ENCODE measurements at places on chromosomes 4 and X.

DNA sequence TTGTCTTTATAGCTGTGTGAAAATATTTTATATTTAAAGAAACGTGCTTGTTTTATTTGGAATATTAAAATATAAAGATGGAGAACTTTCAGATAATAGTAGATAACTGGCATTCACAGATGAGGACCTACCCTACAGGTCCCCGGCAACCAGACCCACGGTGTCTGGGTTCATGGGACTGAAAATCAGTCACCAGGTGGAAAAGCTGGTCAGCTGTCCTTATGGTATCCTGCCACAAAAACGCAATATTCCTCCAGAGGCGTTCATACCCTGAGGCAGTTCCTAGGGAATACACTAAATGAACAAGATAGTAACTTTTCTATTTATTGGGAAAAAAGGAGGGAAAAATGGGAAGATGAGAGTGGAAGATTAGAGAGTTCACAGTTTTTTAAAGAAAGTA lies 1.2 kb downstream of the TLR6 start:
- DNase-seq = no peak

DNA sequence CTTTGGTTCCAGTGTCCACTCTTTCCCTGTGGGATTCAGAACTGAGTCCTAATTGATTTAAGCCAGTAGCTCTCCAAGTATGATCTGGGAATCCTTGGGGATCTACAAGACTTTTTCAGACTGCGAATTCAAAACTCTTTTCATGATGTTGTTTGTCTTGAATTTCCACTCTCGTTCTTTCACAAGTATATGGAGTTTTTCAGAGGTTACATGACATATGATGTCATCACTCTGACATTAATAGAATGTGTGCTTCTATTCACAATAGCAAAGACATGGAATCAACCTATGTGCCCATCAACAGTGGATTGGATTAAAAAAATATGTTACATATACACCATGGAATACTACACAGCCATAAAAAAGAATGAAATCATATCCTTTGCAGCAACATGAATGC lies 23.2 kb upstream of the TSR2 start:
- DNase-seq = no peak

GRCh38 chr4:183074288-183074990 lies 24.6 kb upstream of the WWC2 start:
- no peak for DNase-seq

DNA sequence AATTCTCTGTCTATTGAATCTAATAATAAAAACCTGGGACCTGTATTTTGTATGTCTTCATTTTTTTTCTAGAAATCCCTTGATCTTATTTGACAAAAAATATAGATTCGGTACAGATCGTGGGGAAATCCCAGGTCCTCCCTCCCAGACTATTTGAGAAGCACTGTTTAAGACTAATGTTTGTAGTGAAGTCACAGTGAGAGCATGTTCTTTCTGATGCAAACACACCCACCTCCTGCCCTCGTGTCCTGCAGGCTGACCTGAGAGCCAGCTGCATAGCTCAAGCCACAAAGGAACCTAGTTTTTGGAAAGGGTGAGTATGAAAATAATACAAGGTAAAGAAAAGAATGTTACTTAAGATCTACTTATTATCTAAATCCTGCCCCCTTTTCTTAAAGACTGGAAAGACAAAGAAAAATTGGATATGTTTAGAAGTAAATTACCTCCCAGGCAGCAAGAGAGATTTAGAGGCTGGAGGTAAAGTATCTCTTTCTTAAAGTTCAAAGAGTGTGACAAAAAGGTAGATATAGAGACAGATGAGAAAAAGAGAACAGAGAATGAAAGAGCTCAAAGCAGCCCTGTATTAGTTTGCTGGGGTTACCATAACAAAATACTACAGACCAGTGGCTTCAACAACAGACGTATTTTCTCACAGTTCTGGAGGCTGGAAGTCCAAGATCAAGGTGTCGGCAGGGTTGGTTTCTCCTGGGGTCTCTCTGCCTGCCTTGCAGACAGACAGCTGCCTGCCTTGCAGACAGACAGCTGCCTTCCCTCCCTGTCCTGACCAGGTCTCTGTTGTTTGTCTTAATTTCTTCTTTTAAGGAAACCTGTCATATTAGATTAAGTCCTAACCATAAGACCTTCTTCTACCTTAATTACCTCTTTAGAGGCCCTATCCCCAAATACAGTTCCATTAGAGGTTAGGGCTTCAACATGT lies 20.4 kb upstream of the DCTD start:
- DNase-seq = no peak

- DNase-seq = no peak
These were observed 191.4 kb downstream of the PPP3CA start for GRCh38 chr4:101155945-101156344.

- DNase-seq = no peak
These were observed 181.2 kb downstream of the RAPGEF2 start for GRCh38 chr4:159284113-159284512.

- DNase-seq = no peak
These were observed at the start of gene NAT8L for GRCh38 chr4:2059046-2059725. TSS of gene NAT8L (plus strand) at chr4:2059327. CDS start at chr4:2059512, 185 bp downstream.

- no peak for DNase-seq
These were observed 332.1 kb downstream of the ARAP2 start for GRCh38 chr4:35912174-35912573.

DNA sequence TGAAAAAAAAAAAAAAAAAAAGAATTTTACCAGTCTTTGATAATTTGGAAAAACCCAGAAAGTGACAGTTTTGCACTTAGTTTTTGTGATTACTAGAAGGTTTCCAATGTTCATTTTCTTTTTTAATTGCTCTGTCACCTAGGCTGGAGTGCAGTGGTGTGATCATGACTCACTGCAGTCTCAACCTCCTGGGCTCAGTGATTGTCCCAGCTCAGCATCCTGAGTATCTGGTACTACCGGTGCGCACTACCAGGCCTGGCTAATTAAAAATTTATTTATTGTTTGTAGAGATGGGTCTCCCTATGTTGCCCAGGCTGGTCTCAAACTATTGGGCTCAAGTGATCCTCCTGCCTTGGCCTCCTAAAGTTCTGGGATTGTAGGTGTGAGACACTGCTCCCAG lies 3.3 kb downstream of the NUDT9 start:
- no peak for DNase-seq

DNA sequence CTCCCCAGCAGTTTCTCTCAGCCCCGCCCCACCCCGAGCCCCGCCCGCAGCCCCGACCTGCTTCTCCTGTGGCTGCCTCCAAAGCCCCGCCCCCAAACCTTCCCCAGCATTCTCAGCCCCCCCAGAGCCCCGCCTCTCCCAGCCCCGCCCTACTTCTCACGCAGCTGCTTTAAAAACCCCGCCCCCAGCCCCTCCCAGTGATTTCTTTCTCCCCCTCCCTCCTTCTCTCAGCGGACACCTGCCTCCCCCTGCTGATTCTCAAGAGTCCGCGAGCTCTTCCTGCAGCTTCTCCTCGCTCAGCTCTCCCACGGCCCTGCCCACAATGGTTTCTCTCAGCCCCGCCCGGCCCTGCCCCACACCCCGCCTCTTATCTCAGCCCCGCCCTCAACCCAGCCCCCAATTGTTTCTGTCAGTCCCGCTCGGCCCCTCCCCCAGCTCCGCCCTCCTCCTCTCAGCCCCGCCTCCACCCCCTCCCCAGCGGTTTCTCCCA lies 636 bp upstream of the EOLA1 start:
- no peak for DNase-seq

DNA sequence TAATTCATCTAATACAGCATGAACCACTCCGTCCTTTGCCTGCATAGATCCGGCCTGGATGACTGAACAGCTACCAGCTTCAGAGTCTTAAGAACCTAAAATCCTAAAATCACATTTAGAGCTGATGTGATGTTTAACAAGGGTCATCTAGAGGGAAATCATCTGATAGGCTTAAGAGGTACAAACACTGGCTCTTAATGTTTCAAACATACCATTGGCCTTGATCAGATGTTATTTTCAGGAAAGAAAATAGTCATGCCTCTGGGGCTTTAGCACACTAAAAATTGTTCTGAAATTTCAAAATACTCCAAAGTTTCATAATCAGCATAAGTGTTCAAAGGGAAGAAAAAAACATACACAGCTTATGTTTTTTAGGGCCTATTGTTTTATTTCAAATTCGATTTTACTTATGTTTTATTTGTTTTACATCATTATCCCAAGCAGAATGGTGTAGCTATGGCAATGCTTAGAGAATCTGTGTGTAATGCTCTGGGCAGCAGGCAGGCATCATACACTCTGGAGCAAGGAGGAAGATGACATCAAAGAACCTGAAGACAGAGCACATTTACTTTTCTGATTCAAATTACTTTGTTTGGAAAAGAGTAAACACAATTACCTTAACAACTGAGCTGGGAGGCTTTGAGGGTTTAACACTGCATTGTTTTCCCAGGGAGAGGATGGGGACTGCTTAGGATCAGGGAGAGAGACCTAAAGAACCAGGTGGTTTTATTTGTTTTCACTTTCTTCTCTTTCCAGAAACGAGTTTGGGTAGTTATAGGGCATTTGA lies 25.3 kb upstream of the LEF1 start:
- DNase-seq = no peak

DNA sequence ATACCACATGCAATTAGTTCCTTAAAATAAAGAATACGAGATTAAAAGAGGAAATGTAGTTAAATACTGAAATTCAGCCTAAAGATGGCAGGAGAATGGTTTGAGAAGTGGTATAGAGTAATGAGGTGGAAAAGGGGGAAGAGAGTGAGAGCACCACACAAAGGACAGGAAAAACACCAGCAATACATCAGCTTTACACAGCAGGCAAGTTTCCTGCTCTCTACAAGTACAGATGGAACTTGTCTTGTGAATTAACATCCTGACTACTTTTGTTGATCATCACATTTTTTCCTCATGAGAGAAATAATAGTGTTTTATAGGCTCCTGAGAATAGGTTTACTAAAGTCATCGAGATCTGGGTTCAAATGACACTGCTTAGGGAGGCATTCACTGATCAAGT lies 2.9 kb upstream of the UNC5C start:
- DNase-seq = no peak

- DNase-seq = no peak
These were observed 22.3 kb downstream of the GAK start for GRCh38 chr4:909821-910220.

- DNase-seq = no peak
These were observed 48.2 kb upstream of the PHOX2B start for GRCh38 chr4:41796545-41797210.

- DNase-seq = peak; percentile 66
These were observed 2.3 kb downstream of the DUSP9 start for GRCh38 chrX:153649178-153649914.

DNA sequence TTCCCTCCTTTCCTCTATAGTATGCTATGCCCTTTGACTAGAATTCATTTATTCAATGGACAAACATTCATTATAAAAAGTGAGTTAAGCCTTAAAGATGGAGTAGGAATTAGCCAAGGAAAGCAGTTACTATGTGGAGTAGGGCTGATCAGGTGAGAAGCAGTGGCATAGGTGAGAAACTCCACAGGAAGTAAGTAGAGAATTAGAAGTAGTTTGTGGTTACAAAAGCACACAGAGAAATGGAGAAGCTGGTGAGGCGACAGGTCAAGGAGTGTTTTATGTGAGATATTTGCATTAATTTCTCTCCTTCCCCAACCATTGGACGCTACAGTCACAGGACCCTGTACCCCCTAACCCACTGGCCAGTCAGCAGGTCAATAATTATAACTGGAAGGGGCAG lies 30.6 kb downstream of the SETD7 start:
- DNase-seq = no peak

- DNase-seq = no peak
These were observed 61.1 kb downstream of the ABCG2 start for GRCh38 chr4:88097301-88097700.

- no peak for DNase-seq
These were observed 24.3 kb downstream of the SH3BP2 start for GRCh38 chr4:2817137-2817536.

DNA sequence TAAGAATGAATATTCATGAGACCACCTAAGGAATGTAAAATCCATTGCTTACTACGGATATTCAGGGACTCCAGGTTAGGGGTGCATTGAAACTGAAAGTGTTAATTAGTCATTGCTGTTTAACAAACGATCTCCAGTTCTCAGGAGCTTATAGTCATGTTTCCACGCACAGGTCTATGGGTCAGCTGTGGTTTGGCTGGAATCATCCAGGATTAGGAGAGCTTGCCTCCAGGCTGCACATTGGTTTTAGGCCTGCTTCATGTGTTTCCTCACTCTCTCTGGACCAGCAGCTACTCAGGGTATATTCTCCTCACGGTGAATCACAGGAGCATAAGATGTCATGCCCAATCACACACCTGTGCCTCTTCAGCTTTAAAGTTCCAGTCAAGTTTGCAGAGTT lies 98.9 kb downstream of the ATXN3L start:
- no peak for DNase-seq

DNA sequence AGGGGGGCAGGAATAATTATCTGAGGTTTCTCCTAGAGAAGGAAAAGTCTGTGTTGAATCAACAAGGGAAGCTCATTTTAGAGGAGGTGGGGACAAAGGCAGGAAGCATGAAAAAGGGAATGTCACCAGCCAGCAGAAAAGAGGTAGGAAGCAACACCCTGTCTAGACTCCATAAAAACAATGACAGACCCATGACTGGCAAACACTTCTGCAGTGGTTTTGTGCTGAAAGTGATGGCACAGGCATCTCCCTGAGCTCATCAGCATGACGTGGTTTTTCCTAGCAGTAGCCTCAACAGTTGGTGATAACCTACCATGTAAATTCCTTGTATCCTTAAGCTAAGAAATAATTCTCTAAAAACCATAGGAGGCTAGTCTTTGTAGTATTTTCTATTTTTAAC lies 110.7 kb upstream of the GALNT7 start:
- DNase-seq = no peak

GRCh38 chr4:147924604-147925412 lies 192.9 kb downstream of the ARHGAP10 start:
- no peak for DNase-seq

DNA sequence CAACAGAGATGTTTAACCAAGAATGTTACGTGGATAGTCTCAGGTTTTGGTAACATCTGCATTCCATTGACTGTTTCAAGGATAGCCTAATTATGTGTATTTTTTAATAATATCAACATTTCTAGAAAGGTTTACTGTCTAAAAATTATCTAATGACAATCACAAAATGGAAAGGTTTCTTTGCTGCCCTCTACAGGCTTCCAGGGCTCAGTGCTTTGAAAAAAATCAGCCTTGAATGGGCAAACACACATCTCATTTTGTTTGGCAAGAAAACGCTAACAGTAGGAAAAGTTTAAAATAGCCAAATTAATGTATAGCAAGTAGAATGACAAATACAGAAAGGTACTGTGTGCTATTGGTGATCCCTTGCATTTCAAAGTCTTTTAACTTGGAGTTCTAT lies 223.4 kb upstream of the PRPS2 start:
- no peak for DNase-seq

DNA sequence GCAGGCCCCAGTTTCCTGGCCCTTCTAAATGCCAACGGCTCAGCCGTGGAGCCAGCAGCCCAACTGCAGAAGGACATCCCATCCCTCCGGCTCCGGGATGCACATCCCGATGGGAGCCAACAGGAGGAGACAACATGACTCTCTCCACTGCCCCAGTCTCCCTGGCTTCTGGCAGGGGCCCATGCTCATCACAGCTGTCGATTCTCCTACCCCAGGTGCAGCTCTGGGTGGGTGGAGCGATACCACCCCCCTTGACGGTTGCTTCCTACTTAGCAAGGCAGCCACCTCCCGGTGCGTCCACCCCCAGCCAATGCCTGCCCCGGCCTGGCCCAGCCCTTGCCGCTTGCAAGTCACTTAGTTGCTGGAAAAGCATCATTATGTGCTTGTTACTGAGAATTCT lies 19.5 kb downstream of the ZNF275 start:
- no peak for DNase-seq
